Activated T-helper 1 cell treated with anti-CD3 and anti-CD28 coated beads, Interleukin-2, amount 50 U/mL, for 16 hours (primary cell): ENCODE measurements at places on chromosomes 7 and 10.

- DNase-seq = peak; percentile 97
Measured at GRCh38 chr10:72273410-72274212, at the start of gene DDIT4. TSS of gene DDIT4 (plus strand) at chr10:72273924. CDS start at chr10:72274217, 293 bp downstream.

DNA sequence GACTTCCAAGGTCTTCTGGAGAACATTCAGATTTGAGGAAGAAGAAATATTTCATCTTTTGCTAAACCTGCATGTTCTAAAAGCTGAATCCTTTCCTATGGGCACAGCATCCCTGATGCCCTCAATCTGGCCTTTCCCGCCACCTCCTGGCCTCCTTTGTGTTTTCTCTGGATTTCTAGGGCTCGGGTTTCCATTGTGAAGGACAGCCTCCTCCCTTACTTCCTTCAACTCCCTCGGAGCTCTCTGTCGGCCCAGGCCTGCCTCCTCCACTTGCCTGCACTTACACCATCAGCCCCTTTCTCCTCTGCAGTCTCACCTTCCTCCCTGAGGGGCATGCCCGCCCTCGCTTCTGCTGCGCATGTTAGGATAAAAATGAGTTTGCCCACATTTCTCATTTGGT lies 75.4 kb downstream of the WIPF3 start:
- DNase-seq = no peak

GRCh38 chr10:7649673-7650300 lies 17.0 kb downstream of the ITIH5 start:
- DNase-seq = no peak

DNA sequence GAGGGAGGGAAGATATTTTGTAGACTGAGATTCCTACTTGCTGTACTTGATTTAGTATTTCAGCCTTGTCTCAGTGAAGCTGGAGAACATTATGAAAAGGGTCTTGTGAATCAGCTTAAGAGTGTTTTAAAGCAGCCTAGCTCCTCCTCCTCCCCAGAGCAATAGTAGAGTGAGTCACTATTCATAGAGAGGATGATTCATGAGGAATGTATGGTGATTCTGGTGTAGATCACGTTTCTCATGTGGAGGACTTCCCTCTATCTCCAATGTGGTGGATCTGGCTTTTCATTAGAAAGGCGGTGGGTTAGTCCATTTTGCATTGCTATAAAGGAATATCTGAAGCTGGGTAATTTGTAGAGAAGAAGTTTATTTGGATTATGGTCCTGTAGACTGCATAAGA lies 340.1 kb upstream of the CHRM2 start:
- no peak for DNase-seq

DNA sequence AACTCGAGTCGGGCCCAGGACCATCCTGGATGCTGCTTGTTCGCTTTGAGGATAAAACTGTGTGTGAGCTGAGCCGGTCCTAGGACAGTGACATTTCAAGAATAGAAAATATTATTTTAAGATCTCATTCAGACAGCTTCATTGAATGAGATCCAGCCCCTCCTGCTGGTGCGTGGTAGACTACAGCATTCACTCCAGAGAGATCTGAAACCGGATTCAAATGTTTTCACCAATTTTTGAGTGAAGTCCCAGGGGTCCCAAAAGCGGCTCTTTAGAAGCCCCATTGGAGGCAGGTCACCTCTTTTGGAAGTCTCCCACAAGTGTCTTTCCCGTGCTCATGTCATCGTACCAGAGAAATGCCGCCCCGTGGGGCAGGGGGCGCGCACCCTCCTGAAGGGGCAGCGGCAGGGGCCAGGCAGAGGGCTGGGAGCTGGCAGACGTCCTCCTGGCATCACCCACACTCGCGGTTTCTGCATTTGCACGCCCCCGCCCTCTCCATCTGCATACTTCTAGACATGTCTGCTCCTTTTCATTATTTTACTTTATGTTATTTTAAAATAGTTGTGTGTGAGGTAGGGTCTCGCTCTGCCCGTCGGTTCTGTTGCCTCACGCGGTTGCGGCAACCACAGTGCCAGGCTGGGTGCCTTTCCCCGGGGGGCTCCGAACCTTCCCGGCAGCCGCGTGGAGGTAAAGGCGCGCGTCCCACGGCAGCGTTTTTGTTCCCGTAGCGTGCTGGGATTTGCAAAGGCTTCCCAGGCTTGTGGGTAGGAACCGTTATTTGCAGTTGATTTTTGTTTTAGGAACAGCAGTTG lies 52.3 kb upstream of the DPYSL4 start:
- no peak for DNase-seq

DNA sequence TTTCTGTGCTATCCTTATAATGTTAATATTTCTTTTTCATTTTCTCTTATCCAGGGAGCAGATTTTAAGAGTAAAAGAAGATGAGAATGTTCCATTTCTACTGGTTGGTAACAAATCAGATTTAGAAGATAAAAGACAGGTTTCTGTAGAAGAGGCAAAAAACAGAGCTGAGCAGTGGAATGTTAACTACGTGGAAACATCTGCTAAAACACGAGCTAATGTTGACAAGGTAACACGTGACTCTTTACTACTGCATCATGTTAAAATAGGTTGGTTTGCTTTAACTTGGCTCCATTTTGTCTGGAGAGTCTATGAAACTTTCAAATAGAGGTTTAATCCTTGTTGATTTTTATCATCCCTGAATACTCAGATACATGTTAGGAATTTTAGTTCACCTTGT lies 73.3 kb downstream of the RALA start:
- DNase-seq = no peak

DNA sequence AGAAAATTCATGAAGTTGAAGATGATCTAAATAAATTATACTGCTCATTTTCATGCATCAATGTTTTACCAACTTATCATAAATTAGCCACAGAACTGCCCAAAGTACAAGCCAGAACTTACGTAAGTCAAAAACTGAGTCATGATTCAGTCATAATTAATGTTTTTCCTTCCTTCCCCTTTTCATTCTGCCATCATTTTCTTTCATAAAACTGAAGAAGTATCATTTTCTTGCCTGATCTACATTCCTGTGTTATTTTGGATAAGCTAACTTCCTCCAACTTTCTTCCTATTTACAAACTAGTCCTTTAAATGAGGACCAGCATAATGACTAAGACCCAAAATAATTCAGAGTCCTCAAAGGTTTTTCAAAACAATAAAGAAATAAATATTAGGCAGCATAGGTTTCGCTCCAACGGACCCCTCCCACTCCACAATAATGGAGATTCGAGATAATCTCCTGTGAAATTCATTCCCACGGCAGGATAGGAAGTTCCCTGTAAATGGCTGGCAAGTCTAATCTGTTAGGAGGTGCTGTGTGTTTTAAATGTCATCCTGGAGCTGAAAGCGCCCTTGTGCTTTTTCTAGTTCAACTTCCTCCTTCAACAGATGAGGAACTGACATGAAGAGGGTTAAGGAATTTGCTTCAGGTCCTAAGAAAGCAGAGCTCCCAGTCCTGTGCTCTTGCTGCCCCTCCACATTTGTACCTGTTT lies 218.9 kb downstream of the DOCK4 start:
- DNase-seq = no peak

DNA sequence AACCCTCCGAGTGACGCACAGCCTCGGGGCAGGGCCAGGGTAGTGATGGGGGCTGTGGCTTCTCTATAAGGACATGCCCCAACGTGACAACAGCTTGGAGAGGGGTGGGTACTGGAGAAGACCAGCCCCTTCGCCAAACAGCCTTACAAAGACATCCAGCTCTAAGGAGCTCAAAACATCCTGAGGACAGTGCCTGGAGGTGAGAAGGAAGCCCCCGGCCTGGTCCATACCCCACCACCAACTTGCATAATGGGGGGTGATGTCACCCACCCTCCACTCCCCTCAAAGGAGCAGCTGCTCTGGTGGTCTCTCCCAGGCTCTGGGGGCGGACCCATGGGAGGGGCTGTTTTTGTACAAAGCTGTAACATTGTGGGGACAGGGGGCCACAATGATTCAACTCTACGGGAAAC lies 15.1 kb downstream of the PRSS2 start:
- DNase-seq = peak; percentile 38

DNA sequence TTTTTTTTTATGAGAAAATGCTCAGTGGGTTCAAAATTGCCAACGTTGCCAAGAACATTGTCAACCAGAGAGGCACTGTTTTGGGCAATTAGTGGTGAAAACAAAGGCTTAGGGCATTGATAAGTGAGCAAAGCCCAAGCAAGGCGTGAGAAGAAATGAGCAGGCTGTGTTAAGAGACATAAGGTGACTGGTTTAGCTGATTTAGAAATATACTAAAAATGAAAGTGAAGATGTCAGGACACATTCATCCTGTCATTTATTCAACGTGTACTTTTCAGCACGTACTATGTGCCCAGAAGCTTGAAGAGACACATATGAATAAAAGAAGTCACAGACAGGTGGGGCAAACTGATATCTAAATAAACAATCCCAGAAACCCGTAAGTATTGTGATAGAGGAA lies 31.8 kb downstream of the AOAH start:
- no peak for DNase-seq

DNA sequence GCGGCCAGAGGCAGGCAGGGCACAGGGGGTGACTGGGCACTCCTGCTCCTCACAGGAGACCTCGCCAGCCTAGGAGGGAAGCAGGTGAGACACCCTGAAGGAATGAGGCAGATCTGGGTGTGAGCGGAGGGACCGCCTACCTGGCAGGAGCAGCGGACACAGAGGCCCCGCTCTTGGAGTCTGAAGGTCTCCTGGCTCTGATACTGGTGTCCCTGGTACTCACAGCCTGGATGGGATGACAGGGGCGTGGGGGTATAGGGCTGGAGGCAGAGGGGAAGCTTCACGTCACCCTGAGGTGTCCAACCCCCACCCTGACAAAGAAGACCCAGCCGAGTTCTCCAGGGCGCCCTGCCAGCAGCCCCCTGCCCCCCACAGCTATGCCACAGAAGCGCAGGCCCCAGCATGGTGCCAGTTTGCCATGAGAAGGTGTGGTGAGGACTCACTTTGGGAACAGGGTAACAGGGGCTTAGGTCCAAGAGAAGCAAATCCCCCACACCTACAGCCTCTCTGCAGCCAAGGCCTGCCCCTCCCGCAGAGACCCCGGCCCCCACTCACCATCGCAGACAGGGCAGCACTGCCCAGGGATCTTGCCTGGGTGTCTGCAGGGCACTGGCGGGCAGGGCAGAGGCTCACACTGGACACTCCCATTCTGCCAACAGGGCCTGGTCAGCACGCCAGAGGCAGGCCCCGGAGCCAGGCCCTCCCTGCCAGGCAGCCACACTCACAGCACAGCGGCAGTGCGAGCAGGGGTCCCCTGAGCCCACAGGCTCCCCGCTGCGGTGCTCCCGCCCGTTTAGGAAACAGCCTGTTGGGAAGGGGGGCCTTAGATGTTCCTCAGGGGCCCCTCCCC lies 17.0 kb downstream of the KCP start:
- no peak for DNase-seq

GRCh38 chr10:130814610-130815009 lies 496.9 kb downstream of the TCERG1L start:
- no peak for DNase-seq

GRCh38 chr7:10238641-10239040 lies 735.0 kb upstream of the PHF14 start:
- DNase-seq = no peak

DNA sequence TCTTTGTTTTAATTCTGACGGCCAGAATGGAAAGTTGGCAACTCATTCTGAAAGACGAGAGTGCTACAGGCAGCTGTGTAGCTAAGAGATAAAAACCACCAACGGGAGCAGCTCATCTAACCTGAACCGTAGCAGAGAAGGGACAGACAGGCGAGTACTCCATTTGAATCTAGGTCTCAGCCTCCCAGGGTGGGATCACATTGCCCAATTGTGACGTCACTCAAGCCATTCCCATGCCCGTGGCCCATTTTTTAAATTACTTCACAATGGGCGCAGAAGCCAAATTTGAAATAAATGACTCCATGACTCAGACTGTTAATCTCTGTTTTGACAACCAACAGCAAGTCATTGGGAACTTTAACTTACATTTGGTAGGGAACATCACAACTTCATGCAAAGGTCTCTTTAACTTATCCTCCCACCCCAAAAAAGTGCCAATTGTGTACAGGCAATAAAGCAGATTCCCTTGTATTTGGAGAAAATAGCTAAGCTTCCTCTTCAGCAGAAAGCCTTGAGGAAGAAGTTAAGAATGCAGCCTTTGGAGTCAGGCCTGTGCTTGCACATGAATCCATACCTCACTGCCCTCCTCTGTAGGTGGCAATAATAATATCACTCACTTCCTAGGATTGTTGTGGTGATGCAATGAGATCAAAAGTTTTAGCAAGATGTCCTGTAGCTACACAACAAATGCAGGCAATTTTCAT lies 93.2 kb upstream of the KIF5B start:
- DNase-seq = no peak

DNA sequence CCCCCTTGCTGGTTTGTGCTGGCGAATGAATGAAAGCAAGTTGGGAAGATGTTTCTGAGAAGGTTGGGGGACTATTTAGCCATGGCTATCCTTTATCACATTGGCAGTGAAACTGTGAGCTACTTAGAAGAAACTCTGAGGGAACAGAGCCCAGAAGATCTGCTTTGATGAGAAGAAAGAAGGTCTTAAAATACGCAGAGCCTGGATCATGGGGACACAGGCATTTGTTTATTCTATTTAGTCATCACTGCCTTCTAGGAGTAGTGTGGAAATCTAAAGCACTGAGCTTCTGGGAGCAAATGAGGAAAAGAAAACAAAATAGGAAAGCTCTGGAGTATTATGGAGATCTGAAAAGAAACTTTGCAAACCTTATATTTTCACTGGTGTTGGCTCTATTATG lies 28.5 kb downstream of the CPED1 start:
- no peak for DNase-seq

DNA sequence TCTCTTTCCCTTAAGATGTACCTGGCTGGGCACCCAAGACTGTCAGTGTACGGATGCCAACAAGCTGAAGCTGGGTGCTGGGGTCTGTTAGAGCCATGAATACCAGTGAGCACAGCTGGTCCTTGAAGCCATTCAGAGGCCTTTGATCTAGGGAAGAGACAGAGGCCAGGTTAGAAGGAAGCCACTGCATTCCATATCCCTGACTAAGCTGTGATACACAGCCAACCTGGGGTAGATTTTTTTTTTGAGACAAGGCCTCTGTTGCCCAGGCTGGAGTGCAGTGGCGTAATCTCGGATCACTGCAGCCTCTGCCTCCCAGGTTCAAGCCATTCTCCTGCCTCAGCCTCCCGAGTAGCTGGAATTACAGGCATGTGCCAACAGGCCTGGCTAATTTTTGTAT lies 20.8 kb downstream of the ZDHHC16 start:
- DNase-seq = no peak

GRCh38 chr7:137454246-137454724 lies 110.8 kb upstream of the PTN start:
- DNase-seq = no peak

GRCh38 chr10:132443605-132443982 lies 46.6 kb downstream of the PWWP2B start:
- peak; percentile 57 for DNase-seq

GRCh38 chr7:132488634-132489302 lies 87.5 kb downstream of the PLXNA4 start:
- DNase-seq = no peak
